NCI-H345 (cell line): ENCODE measurements at places on chromosomes 5 and 9.
A peak's percentile ranks its signal among the peaks of the same experiment; 100 is the strongest.

- DNase-seq = peak; percentile 28
Measured at GRCh38 chr5:7849681-7850394, 1.1 kb downstream of the CFAP90 start.

GRCh38 chr9:109440797-109441287, 57.3 kb downstream of the PTPN3 start:
- peak; percentile 76 for DNase-seq

GRCh38 chr5:139708877-139709581, 60.9 kb downstream of the CXXC5 start:
- peak; percentile 81 for DNase-seq

DNA sequence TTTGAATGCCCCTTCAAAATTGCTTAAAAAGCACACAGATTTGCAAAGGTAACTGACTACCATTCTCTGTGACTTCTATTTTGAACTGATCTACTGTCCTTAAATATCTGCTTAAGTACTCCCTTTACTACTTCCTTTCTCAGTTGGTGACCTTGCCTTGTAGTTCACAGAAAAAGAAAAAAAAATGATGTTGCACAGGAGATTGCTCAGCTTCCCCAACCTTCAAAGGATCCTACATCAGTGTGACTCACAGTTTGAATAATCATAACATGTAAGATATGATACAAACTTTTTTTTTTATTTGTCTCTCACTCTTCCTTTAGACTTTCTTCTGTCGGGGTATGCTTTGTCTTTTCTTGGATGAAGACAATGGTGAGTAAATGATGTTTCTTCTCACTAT, 1029.6 kb downstream of the CDH12 start:
- no peak for DNase-seq

DNA sequence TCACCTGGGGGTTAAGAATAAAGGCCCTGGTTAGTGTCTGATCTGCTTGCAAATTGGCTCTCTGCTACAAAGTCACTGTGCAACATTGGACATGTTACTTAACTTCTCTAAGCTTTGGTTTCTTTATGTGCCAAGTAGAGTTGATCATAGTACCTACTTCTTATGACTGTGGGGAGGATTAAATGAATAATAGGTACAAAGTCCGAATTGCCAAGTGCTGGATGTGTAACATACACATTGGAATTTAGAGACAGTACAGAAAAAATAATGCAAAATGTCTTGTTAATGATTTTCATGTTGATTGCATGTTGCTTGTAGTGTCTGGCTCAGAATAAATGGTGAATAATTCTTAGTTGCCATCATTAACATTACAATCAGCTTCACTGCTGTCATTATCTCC, 2.2 kb downstream of the DOCK8 start:
- DNase-seq = no peak

- DNase-seq = peak; percentile 1
Measured at GRCh38 chr5:39578887-39579497, 154.2 kb upstream of the DAB2 start.

DNA sequence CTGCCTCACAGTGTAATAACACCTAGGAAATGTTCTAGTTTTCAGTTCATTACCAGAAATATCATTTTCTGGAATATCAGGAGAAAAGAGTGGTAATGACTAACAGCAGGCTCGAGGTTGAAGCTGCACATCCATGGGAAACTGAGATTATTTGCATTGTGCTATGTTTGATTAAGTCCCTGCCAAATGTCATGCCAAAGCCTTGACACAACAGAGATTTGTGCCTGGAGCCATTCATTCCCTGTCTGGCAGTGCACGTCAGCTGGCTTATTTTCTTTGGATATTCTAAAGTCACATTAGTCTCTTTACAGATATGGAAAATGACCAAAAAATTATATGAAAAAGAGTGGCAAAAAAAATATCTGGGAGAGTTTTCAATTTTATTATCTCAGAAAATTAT, 848.0 kb downstream of the PTPRD start:
- no peak for DNase-seq

- peak; percentile 86 for DNase-seq
Measured at GRCh38 chr9:132800038-132800648, 77.9 kb downstream of the AK8 start.

DNA sequence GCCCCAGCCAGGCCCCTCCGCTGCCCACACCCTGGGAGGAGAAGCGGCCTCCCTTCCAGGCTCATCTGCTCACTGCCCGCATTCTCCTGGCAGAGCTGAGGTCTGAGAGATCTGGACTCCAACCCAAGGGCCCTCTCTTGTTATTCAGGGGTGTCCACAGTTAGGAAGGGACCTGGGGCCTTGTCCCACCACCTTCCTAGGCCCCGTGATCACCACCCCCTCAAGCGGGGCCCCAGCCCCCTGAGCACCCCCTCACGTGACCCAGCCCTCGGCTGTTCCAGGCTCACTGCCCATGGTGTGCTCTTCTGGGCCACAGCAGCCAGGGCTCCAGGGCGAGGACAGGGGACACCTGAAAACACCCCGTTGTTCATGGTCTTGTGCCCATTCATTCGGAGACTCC, 48.7 kb downstream of the NEURL1B start:
- no peak for DNase-seq

- no peak for DNase-seq
Measured at GRCh38 chr5:68266457-68266856, 50.9 kb downstream of the PIK3R1 start.

GRCh38 chr5:2208239-2208544, 325.5 kb upstream of the IRX4 start:
- DNase-seq = no peak

DNA sequence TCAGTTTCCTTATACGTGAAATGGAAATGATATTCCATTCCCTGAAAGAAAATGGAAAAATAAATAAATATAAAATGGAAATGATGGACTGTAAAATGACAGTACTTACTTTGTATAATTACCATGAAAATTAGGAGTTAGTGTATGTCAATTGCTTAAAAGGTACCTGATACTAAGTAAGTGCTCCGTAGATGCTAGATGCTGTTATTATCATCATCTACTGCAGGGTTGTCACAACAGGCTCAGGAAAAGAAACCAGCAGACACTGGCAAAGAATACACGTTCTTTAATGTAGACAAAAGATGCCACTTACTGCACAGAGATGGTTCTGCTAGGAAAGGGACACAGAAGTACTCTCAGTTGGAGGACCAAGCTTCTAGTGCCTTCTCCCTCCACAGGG, 64.0 kb upstream of the KCNN2 start:
- no peak for DNase-seq

DNA sequence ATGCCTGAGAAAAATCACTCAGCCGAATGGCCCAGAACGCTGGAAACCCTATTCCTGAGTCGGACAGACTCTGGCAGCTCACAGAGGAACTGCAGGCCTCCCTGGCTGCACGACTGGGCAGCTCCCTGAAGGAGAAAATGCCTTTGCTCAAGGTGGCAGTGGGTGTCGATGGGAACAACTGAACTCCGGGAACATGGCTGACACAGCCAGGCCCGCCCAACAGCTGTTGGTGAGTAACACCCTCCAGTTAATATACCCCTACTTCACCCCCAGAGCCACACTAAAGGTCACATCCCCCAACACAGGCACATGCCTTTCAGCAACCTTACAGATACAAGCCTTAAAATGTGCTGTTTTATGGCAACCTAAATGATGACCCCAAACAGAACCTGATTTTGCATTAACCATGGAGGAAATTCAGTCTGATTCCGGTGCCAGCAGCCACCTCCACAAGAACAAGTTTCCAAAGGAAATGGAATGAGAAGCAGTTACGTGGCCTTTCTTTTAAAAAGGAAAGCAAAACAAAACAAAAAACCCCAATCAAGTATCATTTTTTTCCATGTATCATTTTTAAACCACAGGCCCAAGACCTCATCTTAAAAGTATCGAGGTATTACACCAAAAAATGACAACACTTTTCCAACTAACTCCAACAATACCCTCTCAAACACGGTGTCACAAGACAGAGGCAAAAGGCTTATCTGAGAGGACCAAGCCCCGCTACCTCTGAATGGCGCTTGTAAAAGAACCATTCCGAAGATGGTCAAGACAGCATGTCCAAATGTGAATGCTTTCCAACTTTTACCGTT, 3.1 kb downstream of the KLF9 start:
- no peak for DNase-seq

GRCh38 chr5:19208397-19208796, 779.6 kb downstream of the CDH18 start:
- DNase-seq = peak; percentile 89

GRCh38 chr9:136978073-136978864, 965 bp downstream of the PTGDS start:
- peak; percentile 74 for DNase-seq

- DNase-seq = peak; percentile 2
Measured at GRCh38 chr5:54993318-54993717, 7.9 kb upstream of the ESM1 start.

DNA sequence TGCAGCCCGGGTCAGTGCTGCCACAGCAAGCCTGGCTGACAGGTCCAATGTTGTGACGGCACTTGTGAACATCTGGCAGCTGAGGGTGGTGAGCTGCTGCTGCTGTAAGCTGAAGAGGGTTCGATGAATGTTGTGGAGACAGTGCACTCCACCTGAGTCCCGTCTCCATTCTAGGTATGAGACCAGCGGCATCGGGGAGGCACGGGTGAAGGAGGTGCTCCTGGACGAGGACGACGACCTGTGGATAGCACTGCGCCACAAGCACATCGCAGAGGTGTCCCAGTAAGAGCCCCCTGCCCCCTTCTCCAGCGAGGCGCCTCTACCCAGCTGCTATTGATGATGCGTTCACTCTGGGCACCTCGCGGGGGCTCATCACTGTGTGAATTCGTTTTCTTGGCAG, 38.9 kb upstream of the CFAP157 start:
- no peak for DNase-seq

GRCh38 chr5:149654231-149654630, 72.9 kb downstream of the ARHGEF37 start:
- no peak for DNase-seq

DNA sequence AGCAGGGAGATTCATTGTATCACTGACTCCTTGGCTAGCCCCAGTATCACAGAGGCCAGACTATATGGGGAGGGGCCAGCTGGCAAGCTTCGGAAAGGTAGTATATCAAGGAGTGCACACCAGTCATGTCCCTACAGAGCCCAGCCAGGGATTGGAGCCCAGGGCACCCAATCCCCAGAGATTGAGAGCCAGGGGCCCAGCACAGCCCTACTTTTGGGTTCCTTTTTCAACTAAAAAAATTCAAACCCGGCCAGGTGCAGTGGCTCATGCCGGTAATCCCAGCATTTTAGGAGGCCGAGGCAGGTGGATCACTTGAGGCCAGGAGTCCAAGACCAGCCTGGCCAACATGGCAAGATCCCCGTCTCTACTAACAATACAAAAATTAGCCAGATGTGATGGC, 5.4 kb upstream of the MYORG start:
- no peak for DNase-seq

DNA sequence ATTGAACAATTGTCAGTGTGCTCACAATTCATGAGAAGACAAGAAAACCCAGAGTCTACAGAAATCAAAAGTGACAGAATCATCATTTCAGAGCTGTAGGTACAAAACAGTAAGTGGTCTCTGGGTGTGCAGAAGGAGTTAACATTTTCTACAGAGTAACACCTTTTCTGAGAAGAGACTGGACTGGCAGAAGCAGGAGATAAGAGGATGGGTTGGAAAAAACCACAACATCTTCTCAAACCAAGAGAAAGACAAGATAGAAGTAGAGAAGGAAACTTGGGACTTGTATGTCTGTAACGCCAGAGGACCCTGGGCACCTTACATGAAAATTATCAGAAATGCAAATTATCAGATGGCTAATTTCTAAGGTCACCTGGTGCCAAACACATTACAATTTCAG, 82.6 kb downstream of the ARL15 start:
- no peak for DNase-seq

DNA sequence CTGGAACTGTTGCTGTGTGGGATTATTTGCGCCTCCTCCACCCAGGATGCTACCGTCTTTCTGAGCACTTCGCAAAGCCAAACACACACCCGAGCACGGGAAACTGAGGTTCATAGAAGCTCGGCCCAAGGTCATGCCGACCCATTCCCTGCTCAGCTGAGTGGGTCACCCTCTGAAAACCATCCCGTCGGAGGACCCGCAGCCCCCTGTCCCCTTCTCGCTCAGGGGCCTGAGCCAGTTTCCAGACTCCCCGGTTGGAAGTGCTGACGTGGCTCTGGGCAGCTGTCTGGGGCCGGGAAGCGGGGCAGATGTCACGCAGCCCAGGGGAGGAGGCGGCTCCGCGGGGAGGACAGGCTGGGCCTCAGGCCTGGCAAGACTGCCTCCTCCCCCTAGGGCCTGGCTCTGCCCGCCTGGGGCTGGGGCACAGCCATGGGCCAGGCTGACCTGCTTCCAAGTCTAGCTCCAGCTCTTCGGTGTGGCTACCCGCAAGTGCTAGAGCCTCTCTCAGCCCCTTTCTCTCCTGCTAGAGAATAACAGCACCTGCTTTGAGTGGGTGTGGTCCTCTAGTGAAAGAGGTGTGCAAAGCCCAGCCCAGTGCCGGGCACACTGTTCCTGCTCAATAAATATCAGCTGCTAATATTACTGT, 9.9 kb upstream of the CXXC5 start:
- DNase-seq = peak; percentile 80

GRCh38 chr9:74348777-74349176, 148.4 kb upstream of the RORB start:
- no peak for DNase-seq

DNA sequence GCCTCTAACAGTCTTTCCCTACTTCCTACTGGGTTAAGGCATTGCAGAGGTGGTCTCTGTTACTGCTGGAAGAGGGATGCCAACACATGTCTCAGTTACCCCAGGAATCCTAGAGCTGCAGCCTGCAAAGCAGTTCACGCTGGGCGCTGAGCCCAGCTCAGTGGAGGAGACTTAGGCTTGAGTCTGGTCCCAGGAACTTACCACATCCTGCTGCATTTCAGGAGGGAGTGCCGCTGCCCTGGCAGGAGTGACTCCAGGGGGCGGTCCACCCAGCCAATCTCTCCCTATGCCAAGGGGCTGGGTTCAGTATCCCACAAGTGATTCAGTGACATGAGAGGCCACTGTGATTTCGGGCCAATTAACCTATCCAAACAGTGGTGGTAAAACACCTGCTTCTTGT, 7.6 kb downstream of the TTC16 start:
- DNase-seq = no peak

DNA sequence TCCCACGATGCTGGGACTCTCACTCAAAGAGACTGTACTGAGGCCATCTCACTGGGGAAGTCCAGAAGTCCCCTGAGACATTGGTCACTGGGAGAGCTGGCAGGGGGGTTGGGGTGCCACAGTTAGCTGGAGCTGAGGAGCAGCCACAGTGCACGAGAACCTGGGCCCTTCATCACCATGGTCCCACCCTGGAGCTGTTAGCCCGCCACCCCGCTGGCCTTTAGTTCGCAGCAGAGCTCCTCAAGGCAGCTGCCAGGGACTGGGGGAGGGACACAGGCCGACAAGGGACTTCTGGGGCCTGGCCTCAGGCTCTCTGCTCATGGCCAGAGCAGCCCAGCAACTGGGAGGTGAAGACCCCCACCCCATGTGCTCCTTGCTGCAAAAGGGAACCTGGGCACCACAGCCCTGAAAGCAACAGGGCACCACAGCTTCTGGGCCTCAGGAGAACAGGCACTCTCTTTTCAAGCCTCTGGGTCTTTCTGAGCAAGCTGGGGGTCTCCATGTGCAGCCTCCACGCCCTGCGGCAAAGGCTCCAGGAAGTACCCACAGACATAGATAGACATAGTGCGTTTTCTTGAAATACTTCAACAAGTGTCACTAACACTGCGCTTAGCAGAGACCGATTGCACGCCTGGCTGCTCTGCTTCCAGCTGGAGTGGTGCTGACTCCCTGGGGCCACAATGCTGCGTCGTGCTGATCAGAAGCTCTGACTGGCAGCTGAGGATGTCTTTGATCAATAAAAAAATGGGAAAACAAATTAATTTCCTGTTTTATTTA, 46.0 kb downstream of the VAV2 start:
- no peak for DNase-seq

GRCh38 chr5:66840511-66841013, 244.4 kb downstream of the MAST4 start:
- DNase-seq = no peak
